ENCODE measurements at places on chromosomes 1 and 21.

GRCh38 chr1:11934302-11935056 lies at the start of gene PLOD1:
Gene PLOD1, plus strand, starts transcription at chr1:11934717. Its CDS starts 63 bp downstream, at chr1:11934780.
- peak; percentile 80 for DNase-seq

- no peak for DNase-seq
Measured at GRCh38 chr1:159895836-159896545, 4.0 kb downstream of the CFAP45 start.

DNA sequence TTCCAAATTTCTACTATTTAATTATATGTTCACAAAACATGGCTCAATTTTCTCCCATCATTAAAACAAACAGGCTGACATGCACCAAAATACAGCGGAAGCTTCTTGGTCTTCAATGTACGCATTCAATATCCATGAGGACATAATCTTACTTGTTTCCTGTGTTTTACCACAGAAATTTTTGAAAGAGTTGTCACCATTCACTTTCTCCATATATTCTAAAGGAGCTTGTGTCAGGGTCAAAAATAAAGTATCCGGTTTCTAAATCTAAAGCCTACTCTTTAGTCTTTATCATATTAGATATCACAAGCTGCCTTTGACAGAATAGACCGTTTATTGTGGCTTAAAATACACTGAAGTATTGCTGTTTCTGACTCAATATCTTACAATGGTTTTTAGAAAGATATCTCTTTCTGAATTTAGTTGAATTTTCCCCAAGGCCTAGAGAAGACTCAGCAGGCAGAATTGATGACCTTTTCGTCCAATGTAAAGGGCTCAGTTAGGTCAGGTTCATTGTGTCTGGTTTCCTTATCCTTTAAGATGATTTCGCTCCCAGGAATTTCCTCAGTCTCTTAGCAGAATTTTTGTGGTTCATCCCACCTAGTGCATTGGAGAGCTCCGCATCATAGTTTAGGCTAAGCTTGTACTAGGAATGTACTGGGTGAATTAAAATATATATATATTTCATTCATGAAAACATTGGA lies 717.2 kb downstream of the NCAM2 start:
- DNase-seq = no peak

- no peak for DNase-seq
Measured at GRCh38 chr1:169414952-169415351, 12.3 kb downstream of the CCDC181 start.

DNA sequence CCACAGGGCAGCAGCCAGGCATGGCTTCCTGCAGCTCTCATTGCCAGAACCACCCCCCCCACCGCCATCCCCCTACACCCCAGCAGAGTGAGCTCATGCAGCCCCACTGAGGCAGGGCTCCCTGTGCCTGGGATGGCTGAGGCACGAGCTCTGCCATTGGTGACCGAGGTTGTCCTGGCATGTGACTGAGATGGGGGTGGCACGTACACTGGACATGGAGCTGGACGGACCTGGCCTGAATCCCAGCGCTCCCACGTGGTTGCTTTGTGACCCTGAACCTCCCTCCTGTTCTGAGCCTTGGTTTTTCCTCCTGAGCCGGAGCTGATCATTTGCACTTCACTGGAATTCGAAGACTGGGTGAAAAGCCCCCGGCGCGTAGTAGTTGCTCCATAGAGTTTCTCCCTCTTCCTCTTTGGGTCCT lies 28.3 kb downstream of the ALPL start:
- DNase-seq = no peak

GRCh38 chr1:177307771-177308170 lies 137.0 kb downstream of the BRINP2 start:
- no peak for DNase-seq

Data from nucleus accumbens (tissue), 56 donors.